ENCODE measurements at places on chromosomes 7 and 10. TPM values are rescaled to one million over a fixed set of nuclear protein-coding genes. Genes with fewer than 3 reads are reported as not detected.

The DNAH11 gene
- total RNA-seq = 3.3 TPM

The COL1A2 gene
- total RNA-seq = 1,770 TPM

DNA sequence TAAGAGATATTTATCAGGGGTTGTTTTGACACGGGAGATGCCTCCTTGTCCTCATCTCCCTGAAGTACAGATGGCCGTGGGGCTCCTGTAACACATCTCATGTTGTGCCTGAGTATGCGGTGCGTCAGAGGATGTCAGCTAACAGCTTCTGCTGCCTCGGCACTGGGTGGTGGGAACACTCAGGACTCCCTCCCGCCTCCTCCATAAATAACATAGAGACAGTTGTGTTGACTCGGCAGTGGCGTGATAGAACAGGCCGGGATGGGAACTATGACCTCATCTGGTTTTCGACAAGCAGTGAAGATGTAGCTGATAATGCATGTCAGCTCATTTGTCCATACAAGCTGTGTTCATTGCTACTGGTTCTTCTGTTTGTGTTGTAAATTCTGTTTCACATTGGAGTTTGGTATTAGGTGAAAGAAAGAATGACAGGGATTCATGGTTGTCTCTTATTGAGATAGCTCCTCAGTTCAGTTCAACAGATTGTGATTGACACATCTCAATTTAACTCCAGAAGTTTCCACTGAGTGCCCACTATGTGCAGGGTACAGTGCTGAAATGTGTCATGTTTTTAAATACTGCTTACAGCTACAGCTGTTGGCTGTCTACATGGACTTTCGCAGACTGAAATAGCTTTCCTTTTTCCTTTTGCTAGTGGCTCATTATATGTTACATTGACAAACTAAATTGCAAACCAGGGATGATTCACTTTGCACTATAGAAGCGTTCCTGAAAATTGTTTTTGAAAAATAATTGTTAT lies 87.4 kb downstream of the CHN2 start:
- peak; percentile 64 for DNase-seq

GRCh38 chr10:11581213-11581612 lies 30.2 kb downstream of the USP6NL start:
- DNase-seq = no peak

- DNase-seq = no peak
Observed at GRCh38 chr7:114886241-114886640, 35.7 kb upstream of the MDFIC start.

GRCh38 chr10:58972576-58973234 lies 203.7 kb upstream of the PHYHIPL start:
- no peak for DNase-seq

The CUZD1 gene
- 1.1 TPM for total RNA-seq

GRCh38 chr7:5567790-5568189 lies 144.2 kb upstream of the TNRC18 start:
- DNase-seq = no peak

The ADO gene
- 13.2 TPM for total RNA-seq

The MYO1G gene
- 21.3 TPM for total RNA-seq

The NCF1 gene
- total RNA-seq = 7.0 TPM

The GNGT1 gene
- total RNA-seq = not detected

- no peak for DNase-seq
Observed at GRCh38 chr7:94980418-94981142, 73.2 kb downstream of the PPP1R9A start.

DNA sequence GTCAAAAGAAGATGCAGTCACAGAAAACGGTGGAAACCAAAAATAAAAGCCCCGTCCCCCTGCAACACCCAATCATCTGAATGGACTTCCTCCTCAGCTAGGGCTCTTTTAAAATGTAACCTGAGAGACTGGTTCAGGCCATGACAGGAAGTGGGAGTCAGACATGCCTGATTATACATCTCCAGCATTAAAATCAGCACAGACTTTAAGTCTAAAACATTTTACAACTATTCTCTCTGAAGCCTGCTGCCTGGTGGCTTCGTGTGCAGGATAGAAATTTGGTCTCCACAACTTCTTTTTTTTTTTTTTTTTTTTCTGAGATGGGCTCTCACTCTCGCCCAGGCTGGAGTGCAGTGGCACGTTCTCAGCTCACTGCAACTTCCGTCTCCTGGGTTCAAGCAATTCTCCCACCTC lies 30.3 kb downstream of the HACD1 start:
- no peak for DNase-seq

- DNase-seq = peak; percentile 44
Observed at GRCh38 chr10:71771204-71771603, 2.1 kb downstream of the VSIR start.

DNA sequence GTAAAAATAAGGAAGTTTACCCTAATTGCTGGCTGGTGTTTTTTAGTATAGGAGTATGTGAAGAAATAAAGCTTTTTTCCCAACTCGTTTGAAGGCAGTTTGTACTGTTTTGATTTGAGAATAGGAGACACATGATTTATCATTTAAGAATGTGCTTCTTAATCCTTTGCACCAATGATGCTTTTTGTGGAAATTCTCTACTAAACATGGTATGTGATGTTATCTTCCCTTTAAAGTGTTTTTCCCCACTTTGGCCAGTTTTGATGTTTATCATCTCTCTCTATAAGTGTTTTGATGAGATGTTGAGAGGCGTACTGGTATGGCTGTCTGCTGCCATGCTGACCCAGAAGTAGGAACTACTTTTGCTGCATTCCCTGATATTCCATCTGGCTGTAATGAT lies 85.1 kb downstream of the SUGCT start:
- DNase-seq = no peak

DNA sequence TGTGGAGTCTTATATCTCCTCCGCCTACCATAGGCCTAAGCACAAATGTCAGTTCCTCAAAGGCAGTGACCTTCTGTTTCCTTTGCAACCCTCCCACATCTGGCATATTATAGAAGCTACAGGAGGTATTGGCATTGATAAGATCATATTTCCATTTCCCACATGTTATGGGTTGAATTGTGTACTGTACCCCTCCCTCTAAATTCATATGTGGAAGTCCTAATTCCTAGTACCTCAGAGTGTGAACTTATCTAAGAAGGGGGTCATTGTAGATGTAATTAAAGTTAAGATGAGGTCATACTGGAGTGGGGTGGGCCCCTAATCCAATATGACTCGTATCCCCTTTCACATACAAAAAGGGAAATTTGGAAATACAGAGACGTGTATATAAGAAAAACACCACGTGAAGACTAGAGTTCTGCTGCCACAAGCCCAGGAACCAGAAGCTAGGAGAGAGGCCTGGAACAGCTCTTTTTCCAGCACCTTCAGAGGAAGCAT lies 6.1 kb upstream of the LAMB4 start:
- DNase-seq = no peak

DNA sequence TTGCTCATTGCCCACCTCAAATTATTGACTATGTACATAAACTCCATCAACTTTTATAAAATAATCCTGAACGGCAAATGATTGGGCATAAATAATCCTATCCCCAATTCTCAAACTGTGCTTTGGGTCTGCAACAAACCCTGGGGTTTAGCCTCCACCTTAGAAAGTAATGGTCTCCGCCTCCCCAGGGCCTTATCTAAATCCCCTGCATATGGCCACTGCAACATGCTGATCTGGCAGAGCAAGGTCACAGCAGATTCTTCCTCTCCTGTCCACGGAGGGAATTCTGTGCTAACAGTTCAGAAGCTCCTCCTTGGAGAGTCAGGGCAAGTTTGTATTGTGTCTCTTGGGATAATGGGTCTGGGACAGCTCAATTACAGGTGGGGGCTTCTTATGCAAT lies 18.4 kb downstream of the FXYD4 start:
- no peak for DNase-seq

DNA sequence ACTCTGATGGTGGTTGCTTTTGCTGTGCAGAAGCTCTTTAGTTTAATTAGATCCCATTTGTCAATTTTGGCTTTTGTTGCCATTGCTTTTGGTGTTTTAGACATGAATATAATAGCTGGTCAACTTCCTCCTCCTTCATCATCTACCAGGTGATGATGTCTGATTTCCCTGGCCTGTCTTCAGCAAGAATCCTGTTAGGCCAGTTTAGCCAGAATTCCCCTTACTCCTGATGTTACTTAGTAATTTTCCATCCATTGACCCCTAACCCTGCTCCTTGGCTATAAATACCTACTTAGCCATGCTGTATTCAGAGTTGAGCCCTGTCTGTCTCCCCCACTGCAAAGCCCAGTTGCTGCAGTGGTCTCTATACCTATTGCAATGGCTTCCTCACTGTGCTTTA lies 91.4 kb downstream of the ZNF777 start:
- DNase-seq = no peak

DNA sequence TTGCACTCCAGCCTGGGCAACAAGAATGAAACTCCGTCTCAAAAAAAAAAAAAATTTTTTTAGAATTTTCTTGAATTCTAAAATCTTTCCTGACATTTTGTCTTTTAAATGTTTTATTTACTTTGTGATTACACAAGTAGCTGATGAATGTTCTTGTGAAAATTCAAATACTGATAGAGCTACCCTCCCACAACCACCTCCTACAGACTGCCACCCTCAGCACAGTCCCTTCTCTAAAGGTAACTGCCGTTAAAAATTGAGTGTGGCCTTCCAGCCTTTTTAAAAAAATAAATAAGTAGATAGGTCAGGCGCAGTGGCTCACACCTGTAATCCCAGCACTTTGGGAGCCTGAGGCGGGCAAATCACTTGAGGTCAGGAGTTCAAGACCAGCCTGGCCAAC lies 15.1 kb downstream of the ENO4 start:
- no peak for DNase-seq

GRCh38 chr7:151754142-151754590 lies 122.7 kb downstream of the PRKAG2 start:
- peak; percentile 90 for DNase-seq

GRCh38 chr7:50782375-50783208 lies at the start of gene GRB10:
Gene GRB10, minus strand, starts transcription at chr7:50782896. Its CDS starts 50,574 bp downstream, at chr7:50732322.
- DNase-seq = peak; percentile 56

GRCh38 chr10:13003004-13003403 lies 1.5 kb upstream of the CCDC3 start:
- DNase-seq = no peak
